ENCODE measurements at places on chromosomes 5 and 9.
A peak's percentile ranks its signal among the peaks of the same experiment; 100 is the strongest.

DNA sequence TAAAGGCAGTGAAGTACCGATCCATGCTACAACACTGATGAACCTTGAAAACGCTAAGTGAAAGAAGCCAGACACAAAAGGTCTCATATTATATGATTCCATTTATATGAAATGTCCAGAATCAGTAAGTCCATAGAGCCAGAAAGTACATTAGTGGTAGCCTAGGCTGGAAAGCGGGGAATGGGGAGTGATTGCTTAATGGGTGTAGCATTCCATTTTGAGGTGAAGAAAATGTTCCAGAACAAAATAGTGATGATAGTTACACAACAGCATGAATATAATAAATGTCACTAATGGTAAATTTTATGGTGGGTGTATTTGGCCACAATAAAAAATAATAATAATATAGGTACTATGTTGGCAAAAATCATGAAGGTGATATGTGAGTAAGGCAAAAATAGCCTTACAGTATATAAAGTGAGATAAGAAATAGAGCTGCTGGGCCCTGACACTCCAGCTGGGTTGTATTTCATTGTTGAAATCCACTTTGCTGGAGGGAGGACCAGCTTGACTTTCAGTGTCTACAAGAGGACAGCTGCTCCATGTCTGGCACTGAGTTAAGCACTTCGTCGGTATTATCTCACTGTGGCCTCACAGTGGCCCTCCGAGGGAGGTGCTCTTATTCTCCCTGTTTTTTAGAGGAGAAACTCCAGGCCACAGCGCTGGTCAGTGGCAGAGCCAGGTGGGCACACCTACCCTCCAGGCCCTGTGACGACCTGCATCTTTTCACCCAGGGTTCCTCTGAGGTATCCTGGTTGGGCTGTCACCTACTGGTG, 22.4 kb upstream of the ANGPTL2 start:
- no peak for DNase-seq

DNA sequence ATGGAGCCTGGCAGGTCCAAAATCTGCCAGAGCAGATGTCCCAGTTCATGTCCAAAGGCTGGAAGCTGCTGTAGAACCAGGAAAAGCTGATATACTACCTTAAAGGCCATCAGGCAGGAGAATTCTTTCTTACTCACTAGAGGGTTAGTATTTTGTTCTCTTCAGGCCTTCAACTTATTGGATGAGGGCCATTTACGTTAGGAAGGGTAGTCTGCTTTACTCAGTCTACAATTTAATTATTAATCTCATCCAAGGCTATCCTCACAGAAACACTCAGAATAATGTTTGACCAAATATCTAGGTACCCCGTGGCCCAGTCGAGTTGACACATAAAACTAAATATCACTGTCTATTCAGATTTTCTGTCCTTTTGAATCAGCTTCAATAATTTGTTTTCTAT, 437.4 kb downstream of the TLE4 start:
- DNase-seq, result no peak

GRCh38 chr5:111211341-111211740, 12.8 kb upstream of the CAMK4 start:
- DNase-seq, result no peak

- no peak for DNase-seq
Measured at GRCh38 chr9:98500337-98500919, 208.3 kb downstream of the GABBR2 start.

DNA sequence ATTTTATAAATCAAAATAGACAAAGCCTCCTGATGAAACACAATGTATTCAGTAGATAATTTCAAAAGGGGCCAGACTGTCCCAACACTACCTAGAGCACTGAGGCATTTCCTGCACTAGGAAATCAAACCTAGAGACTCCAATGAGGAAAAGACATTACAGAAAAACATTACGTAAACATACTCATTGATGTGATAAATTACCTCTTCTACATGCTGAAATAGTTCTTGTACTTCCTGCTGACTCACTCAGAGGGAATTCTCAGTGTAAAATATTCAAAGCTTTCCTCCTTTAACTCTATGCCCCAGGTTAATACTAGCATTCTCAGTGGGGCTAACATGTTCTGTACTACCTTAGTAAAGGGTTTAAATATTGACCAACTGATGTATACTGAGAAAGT, 178.0 kb downstream of the ESM1 start:
- DNase-seq, result no peak

DNA sequence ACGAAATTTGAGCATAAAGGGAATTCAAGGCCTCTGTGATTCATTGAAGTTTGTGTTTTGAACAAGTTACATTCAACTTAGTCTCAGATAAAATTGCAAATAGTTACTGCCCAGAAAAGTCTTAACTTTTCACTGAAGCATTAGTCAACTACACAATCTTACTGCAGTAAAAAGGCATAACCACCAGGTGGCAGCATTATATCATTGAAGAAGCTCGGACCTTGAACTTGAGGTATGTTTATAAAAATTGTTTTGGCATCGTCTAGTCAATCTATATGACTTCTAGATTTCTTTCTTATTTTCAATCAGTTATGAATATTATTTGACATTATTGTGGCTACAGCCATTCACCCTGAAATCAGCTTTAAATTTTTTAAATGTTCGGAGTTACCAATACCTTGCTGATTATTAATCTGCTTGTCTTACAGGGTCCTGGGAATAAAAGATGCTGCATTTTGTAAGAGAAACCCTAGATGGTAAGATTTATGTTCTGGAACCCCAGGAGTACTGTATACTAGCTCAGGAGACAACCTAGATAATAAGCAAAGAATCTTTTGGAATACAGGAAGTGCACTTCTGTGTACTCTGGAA, 83.9 kb upstream of the GRAMD2B start:
- DNase-seq, result peak; percentile 78

GRCh38 chr9:97382099-97382718, 29.7 kb upstream of the TDRD7 start:
- DNase-seq, result no peak

GRCh38 chr5:87120518-87121303, 147.0 kb upstream of the RASA1 start:
- DNase-seq, result no peak

- DNase-seq, result peak; percentile 58
Measured at GRCh38 chr5:36743891-36744772, 132.4 kb upstream of the NIPBL start.

DNA sequence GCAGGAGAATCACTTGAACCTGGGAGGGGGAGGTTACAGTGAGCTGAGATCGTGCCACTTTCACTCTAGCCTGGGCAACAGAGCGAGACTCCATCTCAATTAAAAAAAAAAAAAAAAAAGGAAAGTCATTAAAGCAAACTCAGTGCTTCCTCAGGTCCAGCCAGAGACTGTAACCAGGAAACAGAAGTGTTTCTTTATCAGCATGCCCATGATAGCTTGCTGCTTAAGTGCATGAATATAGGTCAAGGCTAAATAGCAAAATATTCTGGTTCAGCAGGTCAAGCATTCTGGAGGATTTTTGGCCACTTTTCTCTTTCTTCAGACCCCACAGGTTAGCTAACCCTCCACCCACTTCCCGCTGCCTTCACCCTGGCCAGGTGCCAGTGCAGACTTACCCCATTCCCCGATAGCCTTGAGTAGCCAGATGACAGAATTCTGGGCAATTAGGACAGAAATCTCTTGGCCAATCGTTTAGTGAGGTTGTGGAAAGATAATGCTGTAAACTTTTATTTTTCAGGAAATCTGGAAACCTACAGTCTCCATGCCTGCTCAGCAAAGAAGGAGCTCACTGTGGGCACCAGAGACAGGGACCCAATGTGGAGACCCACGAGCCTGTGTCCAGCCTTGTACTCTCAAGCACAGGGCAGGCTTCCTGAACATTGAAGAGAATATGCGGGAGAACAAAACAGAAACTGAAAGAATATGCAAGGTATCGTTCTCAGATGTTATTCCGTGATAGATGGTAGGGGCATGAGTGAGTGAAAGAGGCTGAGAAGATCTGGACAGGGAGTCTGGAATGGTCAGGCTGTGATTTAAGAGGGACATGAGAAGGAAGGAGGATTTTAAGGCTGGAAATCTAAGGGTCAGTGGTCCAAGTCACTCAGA, 4.2 kb upstream of the UGT3A2 start:
- no peak for DNase-seq

DNA sequence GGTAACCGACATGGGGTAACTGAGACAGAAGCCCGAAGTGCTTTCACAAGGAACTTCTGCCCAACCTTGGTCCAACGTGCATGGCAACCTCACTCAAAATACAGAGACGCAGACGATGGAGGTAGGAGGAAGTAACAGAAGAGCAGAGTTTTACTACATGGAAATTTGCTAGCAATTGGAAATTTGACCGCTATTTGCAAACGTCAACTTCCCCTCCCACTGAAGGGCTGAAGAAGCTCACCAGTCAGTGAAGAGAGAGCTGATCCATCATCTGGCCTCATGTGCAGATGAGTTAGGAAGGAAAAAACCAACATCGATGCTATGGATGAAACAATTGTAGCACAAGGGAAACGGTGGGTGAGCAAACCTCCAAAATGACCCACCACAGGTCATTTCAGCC, 196.7 kb downstream of the RGS3 start:
- no peak for DNase-seq

DNA sequence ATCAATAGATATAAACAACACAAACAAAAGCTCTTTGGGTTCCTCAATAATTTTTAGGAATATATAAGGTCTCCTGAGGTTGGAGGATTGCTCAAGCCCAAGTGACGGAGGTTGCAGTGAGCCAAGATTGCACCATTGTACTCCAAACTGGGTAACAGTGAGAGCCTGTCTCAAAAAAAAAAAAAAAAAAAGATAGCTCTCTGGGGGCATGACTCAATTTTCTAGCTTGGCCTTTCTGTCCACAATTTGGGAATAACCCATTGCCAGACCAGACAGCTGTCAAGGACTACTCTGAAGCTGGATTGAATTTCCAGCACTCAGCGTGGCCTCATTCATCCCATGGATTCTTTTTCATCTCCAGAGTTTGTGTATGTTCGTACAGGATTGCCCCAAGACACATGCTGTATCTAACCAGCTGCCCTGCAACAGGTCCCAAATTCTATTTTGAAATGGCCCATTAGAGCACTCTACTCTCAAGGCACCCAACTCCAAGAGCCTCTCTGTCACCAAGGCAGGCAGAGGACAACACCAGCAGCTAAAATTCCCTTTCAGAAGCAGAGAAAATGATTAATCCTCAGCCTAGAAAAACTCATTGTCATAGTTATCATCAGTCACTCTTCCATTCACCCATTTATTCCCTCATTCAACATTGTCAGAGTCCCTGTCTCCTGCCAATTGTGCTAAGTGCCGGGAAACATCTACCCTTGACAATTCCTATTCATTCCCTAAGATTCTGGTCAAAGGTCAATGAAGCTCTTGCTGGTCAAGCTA, 8.7 kb downstream of the FAM193B start:
- peak; percentile 36 for DNase-seq

- DNase-seq, result no peak
Measured at GRCh38 chr9:89466451-89467277, 31.2 kb downstream of the SEMA4D start.

DNA sequence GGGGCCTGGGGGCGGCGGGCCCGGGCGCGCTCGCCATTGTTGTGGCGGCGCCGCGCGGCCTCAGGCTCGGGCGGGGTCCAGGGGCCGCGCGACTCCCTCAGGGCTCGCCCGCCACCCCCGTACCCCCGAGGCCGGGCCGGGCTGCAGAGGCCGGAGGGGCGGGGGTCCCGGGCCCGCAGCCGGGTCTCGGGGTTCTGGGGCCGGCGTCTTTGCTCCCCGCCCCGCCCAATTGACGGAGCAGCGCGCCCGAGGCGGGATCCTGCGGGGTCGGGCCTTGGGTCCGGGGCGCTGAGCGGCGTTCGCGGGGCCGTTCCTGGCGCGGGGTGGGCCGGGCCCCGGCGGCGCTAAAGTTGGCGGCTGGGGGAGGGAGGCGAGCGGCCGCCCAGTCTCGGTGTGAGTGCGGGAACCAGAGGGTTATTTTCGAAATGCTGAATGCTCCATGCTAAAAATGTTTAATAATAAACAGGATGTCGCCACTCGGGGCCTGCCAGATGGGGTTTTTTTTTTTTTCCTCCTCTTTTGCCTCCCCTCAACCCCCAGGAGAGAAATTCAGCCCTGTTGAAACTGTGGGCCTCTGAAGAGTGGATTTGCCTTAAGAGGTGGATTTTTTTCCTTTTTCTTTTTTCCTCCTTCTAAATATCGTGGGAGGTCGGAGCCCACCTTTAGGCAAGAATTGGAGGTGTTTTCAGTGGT, 724 bp downstream of the PRRC2B start:
- DNase-seq, result no peak

- peak; percentile 75 for DNase-seq
Measured at GRCh38 chr5:91219803-91220371, 163.2 kb downstream of the ARRDC3 start.

- DNase-seq, result no peak
Measured at GRCh38 chr9:72274916-72275315, 90.1 kb downstream of the ZFAND5 start.

- DNase-seq, result no peak
Measured at GRCh38 chr5:56056875-56057274, 62.1 kb upstream of the IL6ST start.

- no peak for DNase-seq
Measured at GRCh38 chr5:101687349-101687985, 608.6 kb downstream of the SLCO4C1 start.

DNA sequence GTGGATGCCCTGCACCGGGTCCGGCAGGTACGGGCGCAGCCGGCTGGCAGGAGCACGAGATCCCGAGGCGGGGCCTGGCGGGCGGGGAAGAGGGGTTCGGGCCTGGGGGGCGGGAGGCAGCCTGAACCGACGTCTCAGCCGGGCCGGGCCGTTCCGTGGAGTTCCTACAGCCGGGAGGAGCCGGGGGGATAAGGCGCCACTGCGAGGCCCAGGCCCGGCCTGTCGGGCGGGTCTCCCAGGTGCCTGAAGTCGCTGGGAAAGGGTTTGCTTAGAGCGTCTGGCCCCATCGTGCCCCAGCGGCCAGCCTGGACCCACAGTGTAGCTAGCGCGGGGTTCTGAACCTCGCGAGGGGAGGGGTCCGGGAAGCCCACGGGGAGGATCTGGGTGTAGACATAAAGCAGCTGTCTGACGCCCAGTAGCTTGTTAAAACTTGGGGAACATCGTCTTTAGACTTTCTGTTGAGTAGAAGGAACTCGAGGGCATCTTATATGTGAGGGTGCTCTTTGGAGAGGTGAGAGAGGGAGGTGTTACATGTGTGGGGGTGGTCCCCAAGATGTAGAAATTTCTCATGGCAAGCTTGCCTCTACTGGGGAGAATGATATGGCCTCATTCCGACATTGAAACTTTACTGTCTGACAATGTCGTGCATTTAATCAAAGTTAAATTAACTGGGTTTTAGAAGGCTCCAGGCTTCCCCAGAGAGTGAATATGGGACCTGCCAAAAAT, 524 bp downstream of the FUBP3 start:
- no peak for DNase-seq

DNA sequence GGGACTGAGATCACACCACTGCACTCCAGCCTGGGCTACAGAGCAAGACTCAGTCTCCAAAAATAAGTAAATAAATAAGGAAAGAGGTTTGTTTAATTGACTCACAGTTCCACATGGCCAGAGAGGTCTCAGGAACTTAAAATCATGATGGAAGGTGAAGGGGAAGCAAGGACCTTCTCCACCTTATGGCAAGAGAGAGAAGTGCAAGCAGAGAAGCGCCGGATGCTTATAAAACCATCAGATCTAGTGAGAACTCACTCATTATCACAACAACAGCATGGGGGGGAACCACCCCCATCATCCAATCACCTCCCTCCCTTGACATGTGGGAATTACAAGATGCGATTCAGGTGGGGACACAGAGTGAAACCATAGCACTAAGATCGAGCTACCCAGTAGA, 22.8 kb upstream of the RGMB start:
- no peak for DNase-seq

Data from pons (tissue), 1 donor.